ENCODE measurements at places on chromosomes 11 and 22.

GRCh38 chr22:43945632-43946383, 9.4 kb upstream of the SAMM50 start:
- peak; percentile 81 for DNase-seq

GRCh38 chr11:104320097-104320496, 156.2 kb upstream of the PDGFD start:
- DNase-seq, result no peak

DNA sequence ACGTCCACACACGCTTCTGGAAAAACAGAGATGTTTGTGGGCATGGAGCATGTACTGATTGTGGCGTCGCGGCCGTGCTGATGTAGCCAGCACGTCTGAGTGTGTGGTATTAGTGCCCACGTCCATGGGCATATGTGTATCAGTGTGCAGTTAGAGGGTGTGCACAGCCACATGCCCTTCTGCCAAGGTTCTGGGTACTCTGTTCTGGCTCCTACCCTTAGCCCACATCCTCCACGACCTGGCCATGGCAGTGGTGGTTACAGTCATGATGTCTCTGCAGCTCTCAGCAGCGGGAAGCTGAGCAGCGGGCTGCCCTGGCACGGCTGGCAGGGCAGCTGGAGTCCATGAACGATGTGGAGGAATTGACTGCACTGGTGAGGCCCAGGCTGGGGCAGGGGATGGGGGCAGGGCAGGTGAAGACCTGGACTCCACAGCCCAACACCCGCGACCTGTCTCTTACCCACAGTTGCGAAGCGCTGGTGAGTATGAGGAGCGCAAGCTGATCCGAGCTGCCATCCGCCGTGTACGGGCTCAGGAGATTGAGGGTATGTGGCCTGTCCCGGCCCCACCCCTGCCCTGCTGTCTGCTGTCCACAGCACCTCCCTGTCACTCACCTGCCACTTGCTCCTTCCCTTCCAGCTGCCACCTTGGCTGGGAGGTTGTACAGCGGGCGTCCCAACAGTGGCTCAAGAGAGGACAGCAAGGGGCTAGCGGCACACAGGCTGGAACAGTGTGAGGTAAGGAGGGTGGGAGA, 7.3 kb downstream of the SMTN start:
- no peak for DNase-seq

- DNase-seq, result no peak
Measured at GRCh38 chr11:13269775-13270174, 7.8 kb upstream of the BMAL1 start.

- no peak for DNase-seq
Measured at GRCh38 chr11:19753451-19754106, 40.9 kb downstream of the NAV2 start.

GRCh38 chr11:20459865-20460264, 72.3 kb downstream of the PRMT3 start:
- no peak for DNase-seq

GRCh38 chr22:40818192-40818746, 877 bp downstream of the SLC25A17 start:
- DNase-seq, result peak; percentile 34

GRCh38 chr11:94737171-94737611, 31.0 kb upstream of the AMOTL1 start:
- no peak for DNase-seq

Measured in activated CD8-positive, alpha-beta T cell treated with anti-CD3 and anti-CD28 coated beads, Interleukin-2, amount 10 ng/mL, durations not matched to agents 7 days and 5 days (primary cell).